LHCN-M2 (cell line): ENCODE measurements at places on chromosomes 5 and 9.

GRCh38 chr5:52598968-52599367 lies 188.7 kb upstream of the ITGA1 start:
- no peak for DNase-seq

DNA sequence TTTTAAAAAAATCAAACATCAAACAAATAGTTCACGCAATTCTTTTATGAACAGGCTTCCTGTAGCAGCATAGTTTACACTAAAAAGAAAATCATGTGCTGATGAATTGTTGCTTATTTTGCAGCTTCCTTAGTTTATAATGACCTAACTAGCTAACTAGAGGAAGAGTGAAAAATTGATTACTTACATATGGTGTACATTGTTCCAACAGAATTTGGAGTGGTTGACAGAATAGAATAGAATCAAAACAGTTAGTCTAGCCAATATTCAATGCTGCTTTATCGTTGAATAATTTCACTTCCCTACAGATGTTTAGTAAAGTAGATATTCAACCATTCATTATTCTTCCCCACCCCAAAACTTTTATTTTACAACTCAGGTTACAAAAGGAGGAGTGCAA lies 4.2 kb downstream of the NMUR2 start:
- no peak for DNase-seq

GRCh38 chr9:105259731-105260612 lies 15.5 kb downstream of the SLC44A1 start:
- no peak for DNase-seq

GRCh38 chr5:40676613-40677343 lies 2.9 kb upstream of the PTGER4 start:
- DNase-seq = peak; percentile 91

- DNase-seq = no peak
These were observed 32.9 kb downstream of the TRPC7 start for GRCh38 chr5:136332223-136333015.

- DNase-seq = peak; percentile 73
These were observed 61.6 kb upstream of the RPL26L1 start for GRCh38 chr5:172897481-172898217.

GRCh38 chr5:50727149-50727496 lies 60.7 kb downstream of the PARP8 start:
- DNase-seq = peak; percentile 77

DNA sequence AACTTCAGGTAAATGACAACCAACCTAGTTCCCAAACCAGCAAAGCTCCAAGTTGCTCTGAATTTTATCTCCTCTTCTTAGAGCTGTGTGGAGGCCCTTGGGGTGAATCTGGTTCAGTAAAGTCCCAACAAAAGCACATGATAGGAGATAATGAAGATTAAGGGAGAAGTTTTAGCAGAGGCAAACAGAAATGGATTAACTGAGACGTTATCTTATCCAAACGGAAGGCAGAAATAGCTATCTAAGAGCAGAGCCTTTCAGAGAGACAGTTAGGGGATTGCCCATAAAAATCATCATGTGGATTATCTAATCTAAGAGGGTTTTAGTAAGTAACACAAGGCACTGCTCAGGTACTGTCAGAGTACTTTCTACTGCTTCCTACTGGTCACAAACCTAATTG lies 183.9 kb upstream of the ZNF618 start:
- DNase-seq = no peak

GRCh38 chr9:34988218-34989002 lies 1.1 kb upstream of the DNAJB5 start:
- DNase-seq = no peak

DNA sequence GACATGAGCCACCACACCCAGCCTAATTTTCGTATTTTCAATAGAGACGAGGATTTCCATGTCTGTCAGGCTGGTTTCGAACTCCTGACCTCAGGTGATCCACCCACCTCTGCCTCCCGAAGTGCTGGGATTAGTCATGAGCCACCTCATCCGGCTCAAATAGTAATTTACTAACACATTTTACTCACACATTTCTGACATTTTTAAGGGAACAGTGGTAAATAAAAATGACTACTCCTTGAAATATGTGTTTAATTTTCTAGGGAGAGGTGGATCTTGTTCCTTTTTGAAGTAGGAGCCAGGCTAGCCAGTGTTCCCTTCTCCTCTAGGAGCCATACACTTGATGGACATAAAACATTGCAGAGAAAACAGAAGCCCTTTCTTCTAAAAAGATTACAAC lies 55.2 kb upstream of the ERBIN start:
- DNase-seq = peak; percentile 82

DNA sequence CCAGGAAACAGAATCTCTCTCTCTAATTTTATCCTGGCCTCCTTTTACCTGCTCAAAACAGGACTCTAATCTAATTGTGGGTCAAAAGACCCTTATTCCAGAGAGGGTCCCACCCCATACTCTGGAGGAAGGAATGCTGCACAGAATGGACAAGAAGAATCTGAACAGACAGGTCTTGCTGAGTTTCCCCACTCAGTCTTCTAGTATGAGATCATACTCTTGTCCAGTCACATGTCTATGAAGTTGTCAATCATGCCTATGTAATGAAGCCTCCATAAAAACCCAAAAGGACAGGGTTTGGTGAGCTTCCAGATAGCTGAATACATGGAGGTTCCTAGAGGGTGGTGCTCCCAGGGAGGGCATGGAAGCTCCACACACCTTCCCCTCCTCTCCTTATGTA lies 123.9 kb upstream of the FER start:
- no peak for DNase-seq

DNA sequence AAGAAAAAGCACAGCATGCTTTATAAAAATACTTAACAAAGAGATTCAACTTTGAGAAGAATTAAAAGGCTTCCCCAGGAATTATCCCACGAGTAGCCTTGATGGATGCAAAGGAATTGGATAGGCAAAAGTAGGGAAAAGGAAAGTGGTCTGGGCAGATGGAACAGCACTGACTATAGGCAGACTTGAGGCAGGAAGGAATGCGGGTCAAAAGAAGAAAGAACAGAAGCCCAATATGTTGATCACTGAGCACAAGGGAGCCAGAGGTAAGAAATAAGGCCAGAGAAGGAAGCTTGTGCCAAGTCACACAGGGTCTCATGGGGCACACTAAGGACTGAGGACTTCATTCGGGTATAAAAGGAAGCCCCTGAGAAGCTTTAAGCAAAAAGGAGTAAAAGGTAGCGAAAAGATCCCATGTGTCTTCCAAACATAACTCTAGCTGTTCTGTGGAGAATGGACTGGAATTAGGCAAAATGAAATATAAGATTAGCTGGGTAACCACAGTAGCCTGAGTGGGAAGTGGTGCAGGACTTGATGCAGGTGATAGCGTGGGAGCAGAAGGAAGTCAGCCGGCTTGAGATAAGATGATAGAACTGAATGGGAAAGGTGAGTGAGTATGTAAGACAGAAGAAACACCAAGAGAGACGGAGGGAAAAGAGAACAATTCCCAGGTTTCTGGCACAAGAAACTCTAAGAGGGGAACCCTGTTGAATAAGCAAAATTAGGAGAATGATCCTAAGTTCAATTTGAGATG lies 106.6 kb downstream of the DENND1A start:
- no peak for DNase-seq

DNA sequence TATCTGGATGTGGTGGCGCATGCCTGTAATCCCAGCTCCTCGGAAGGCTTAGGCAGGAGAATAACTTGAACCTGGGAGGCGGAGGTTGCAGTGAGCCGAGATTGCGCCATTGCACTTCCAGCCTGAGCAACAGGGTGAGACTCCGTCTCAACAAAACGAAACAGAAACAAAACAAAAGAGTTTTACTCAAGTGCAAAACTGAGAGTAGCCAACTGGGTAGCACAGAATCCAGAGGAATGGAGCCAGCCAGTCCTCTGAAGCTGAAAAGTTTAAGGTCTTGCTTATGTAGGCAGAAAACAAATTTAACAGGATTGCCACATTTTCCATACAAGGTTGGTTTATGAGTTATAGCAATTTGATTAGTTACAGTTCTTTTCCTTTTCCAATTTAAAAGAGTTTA lies 32.0 kb downstream of the SPIN1 start:
- no peak for DNase-seq

DNA sequence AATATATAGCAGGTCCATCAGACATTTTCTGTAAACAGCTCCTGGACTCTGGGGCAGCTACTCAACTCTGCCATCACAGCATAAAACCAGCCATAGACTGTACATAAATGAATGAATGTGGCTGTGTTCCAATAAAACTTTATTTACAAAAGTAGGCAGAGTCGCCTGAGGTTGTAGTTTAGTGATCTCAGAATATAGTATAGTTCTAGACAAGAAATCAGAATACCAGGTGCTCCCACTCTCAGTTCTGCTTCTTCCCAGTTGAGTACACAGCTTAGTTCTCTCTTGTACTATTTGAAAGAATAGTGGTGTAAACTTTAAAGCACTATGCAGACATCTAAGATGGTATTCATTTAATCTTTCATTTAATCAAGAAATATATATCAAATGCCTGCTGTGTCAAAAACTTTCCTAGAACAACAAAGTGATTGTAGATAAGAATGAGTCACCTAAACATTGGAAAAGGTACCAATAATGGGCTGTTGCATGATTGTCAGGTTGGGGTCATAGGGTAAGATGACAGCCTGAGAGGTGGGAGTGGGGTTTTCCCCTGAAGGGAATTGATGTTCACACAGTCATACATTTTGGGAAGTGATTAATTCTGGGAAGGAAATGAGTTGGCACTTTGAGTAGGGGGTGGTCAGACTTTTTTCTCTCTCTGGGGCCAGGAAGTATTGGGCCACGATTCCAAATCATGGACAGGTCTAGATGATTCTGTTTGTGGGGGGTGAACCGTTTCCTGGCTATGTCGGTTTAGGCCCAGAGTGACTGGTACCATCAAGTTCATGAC lies 37.0 kb downstream of the TNFSF8 start:
- no peak for DNase-seq

- DNase-seq = peak; percentile 41
These were observed 206.1 kb downstream of the RGS3 start for GRCh38 chr9:113669522-113670115.

GRCh38 chr9:131606896-131607567 lies 61.7 kb downstream of the PRRT1B start:
- no peak for DNase-seq

- DNase-seq = no peak
These were observed 21.0 kb upstream of the ALDH1B1 start for GRCh38 chr9:38371495-38371894.

GRCh38 chr5:114311968-114312367 lies 49.9 kb upstream of the KCNN2 start:
- no peak for DNase-seq

GRCh38 chr9:132631685-132632084 lies 38.1 kb downstream of the DDX31 start:
- no peak for DNase-seq

DNA sequence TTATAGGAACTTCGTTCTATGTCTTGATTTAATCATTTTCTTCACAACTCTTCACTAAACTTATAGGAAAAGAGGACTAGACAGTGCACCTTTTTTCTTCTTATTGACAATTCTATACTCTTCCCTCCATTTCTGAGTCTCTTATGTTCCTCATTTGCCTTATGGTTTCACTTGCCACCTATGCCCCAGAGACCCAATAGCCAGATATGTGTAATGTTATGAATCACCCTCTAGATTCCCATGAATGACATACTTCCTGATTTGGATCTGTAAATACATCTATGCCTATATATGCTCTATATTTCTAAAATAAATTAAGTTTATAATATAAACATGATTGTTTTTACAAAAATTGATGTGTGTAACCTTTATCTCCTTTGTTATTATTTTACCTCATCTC lies 514.1 kb upstream of the MEF2C start:
- peak; percentile 50 for DNase-seq

DNA sequence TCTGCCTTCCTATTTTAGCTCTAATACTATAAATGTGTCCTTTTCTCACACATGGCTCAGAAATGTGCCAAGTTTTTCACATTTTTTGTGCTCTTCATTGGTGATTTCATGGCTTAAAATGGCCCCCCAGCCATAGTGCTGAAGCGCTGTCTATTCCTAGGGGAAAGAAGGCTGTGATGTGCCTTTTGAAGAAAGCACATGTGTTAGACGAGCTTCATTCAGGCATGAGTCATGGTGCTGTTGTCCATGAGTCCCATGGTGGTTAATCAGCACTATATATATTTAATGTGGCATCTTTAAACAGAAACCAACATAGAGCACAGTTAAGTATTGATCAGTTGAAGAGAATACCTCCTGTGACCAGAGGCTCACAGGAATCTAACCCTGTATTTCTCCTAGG lies 55.8 kb downstream of the PDE8B start:
- DNase-seq = peak; percentile 24

DNA sequence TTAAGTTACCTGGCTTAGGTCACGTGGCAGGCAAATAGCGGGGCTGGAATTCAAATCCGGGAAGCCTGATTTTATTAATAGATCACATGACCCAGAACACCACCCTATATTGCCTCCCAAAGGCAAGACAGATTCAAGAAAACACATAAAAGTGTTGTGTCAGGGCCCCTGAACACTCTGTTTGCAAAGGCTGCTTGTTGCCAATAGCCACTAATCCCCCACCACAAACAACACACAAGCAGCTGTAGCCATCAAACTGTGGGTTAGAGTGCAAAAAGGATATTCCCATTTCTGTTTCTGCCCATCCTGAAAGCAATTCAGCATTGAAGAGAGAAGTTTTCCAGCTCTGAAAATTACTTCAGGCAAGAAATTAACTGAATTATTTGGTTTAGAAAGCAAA lies 358.9 kb upstream of the RFX3 start:
- peak; percentile 84 for DNase-seq

DNA sequence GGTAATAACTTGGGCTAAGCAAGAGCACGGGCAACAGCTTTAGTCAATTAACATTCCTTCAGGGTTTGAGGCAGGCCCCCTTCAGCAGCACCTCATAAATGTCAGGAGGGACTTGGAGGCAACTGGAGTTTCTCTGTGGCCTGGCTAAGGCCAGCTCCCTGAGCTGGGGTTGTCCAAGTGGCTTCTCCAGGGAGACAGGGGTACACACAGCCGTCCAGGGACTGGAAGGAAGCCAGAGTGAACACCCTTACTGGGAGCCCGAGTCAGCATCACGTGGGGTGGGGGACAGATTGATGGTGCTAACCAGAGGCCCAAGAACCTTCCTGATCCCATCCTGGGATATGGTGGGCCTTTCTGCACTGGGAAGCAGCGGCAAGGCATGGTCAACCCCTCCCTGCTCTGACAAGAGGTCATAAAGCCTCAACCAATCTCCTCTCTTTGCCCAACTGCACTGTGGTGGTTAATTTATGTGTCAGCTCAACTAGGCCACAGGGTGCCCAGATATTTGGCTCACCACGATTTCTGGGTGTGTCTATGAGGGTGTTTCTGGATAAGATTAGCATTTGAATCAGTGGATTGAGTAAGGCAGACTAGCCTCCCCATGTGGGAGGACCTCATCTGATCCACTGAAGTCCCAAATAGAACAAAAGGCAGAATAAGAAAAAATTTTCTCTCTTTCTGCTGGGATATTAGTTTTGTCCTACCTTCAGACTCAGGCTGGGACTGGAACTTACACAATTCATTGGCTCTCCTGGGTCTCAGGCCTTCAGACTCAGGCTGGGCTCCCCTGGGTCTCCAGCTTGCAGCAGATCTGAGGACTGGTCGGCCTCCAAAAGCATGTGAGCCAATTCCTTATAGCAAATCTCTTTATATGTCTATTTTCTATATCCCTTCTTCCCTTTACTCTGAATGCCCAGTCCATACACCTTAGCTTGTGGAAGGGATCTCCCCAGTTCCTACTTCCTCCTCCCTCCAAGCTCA lies 127.2 kb upstream of the LARP1 start:
- DNase-seq = no peak

GRCh38 chr9:126020836-126021235 lies 273.7 kb downstream of the PBX3 start:
- DNase-seq = no peak

- DNase-seq = no peak
These were observed 34.6 kb upstream of the NEK6 start for GRCh38 chr9:124222918-124223720.

GRCh38 chr5:113020461-113021273 lies 44.1 kb downstream of the DCP2 start:
- peak; percentile 81 for DNase-seq

GRCh38 chr5:57298295-57298984 lies 124.6 kb downstream of the GPBP1 start:
- DNase-seq = peak; percentile 73
